ENCODE measurements at places on chromosomes 16 and 17. TPM values are rescaled to one million over a fixed set of nuclear protein-coding genes. Genes with fewer than 3 reads are reported as not detected.
A peak's percentile ranks its signal among the peaks of the same experiment; 100 is the strongest.

GRCh38 chr17:49497148-49498028 lies 2.3 kb downstream of the NGFR start:
- peak; percentile 78 for DNase-seq

DNA sequence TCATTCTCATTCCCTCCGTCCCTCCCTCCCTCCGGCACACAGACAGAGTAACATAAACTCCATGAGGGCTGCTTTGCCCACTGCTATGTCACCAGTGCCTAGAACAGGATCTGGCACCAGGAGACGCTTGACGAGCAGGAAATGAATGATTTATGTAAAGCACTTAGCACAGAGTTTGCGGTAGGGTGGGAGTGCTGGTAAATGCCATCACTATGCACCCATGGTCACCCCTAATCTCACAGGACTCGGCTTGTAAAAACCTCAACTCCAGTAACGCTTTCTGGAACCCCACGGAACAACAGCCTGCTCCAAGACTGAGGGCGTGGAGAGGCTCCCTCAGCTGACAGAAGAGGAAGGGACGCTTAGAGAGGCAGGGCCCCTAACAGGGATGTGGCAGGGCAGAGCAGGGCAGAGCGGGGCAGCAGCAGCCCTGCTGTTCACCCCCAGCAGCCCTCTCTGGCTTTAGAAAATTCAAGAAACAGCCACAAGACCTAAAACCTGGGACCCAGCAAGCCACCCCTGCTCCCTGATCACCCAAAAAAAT lies 156.9 kb downstream of the C16orf78 start:
- no peak for DNase-seq

HBM gene
- 10.4 TPM for total RNA-seq

DNA sequence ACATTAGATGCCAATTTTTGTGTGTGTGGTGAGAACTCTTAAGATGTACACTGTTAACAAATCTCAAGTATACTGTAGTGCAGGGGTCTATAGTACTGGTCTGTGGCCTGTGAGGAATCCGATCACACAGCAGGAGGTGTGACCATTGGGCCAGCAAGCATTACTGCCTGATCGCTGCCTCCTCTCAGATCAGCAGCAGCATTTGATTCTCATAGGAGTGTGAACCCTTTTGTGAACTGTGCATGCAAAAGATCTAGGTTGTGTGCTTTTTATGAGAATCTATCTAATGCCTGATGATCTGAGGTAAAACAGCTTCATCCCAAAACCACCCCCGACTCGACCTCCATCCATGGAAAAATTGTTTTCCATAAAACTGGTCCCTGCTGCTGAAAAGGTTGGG lies 12.6 kb downstream of the ZNF267 start:
- no peak for DNase-seq

GRCh38 chr17:37322826-37323561 lies 52.8 kb upstream of the C17orf78 start:
- no peak for DNase-seq

DNA sequence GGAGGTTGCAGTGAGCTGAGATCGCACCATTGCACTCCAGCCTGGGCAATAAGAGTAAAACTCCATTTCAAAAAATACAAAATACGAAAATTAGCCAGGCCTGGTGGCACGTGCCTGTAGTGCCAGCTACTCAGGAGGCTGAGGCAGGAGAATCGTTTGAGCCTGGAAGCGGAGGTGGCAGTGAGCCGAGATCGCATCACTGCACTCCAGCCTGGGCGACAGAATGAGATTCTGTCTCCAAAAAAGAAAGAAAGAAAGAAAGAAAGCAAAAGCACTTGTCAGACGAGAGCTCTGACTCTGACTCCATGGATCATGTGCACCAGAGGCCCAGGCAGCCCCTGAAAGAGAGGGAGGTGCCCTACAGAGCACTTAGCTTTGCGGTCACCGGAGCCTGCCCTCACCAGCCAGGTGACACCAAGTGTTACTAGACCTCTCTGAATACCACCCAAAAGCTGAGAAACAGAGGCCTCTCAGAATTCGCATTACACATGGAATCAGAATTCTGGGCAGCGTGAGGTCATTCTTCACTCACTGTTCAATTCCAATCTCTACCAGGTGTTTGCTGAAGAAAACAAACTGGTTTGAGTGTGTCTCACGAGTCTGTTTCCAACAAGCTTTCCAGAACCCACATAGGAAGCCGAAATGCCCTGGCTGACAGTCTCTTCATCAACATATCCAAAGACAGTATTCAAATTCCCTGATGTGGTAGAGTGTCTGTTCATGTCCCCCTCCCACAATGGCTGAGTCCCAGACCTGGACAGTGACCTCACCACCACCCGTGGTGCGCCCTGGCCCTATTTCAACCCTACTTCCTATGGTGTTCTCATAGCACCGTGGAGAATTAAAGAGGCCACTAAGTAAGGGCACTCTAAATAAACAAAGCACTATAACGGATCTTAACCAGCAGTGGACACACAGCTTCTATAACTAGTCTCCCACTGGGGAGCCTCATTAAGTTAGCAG lies 1.5 kb downstream of the FLCN start:
- no peak for DNase-seq

DNA sequence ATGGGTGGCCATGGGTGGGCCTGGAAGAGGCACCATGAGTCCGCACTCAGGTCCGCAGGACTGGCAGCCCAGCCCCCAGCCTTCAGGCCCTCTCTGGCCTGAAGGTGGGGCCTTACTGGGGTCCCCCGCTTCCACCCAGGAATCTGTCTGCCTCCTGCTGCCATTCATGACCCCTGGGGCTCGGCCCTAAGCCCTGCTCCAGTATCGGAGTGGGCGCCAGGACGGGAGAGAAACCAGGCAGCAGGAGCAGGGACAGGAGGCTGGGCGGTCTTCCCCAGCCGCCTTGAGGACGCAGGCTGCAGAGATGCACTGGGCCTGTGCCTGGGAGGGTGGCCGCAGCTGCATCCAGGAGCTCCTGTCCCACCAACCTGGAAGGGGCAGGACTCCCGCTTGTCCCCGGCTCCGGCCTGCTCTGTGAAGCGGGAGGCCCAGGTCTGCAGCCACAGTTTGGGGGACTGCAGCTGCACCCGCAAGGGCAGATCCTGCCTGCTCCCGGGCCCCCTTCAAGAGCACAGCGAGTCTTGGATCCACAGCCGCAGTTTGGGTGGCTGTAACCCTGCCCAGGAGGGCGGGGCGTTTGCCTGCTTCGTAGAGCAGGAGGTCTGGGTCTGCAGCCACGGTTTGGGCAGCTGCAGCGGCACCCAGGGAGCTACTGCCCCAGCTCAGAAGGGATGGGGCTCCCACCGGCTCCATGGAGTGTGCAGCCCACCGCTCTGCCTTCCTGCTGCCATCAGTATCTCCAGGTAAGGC lies 81.8 kb upstream of the DNAJA2 start:
- DNase-seq, result no peak

DNA sequence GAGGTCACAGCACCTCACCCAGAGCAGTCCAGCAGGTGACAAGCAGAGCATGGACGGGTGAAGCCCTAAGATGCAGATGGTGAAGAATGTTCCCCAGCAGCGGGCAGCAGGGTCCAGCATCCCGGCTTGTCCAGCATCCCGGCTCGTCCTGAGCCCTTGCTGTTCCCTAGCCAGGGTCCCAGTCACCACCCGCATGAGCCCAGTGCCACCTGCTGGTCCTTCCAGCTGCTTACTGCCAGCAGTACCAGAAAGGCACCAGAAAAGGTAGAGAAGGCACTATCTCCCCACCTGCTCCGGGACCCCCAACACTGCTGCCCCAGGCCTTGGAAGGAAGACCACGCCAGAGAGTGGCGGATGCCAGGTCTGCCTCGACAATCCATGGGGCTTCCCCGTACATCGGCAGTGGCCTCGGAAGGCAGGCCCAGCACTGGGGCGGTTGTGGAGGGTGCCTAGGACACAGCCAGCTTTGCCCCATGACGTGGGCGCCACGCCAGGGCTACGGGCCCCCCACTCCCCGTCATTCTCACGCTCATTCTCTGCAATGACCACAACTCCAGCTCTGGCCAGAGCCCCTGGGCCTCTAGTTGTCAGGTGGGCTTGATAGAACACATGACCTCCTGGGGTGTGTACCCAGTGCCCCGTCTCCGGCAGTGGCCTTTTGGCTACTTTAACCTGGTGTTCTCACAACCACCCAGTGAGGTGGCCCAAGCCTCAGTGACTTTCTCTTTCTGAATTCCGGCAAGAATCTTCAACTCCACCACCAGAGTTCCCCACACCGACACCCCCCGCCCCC lies 1.4 kb downstream of the CENPX start:
- peak; percentile 85 for DNase-seq

GRCh38 chr16:88857728-88858339 lies 907 bp downstream of the TRAPPC2L start:
- peak; percentile 86 for DNase-seq

All from sciatic nerve (tissue), 2 donors.